ENCODE measurements at places on chromosomes 11 and 22. TPM values are rescaled to one million over a fixed set of nuclear protein-coding genes. Genes with fewer than 3 reads are reported as not detected.

Gene TOLLIP
- 51.9 TPM for total RNA-seq

Gene STT3A
- total RNA-seq = 86.9 TPM

Gene OPCML
- total RNA-seq = not detected

Gene SWAP70
- total RNA-seq = 28.7 TPM

Gene C22orf31
- total RNA-seq = not detected

Gene DDTL
- 1.8 TPM for total RNA-seq

Gene VPREB1
- total RNA-seq = not detected

Gene RFPL3
- total RNA-seq = not detected
